ENCODE measurements at places on chromosomes 11 and 22.

DNA sequence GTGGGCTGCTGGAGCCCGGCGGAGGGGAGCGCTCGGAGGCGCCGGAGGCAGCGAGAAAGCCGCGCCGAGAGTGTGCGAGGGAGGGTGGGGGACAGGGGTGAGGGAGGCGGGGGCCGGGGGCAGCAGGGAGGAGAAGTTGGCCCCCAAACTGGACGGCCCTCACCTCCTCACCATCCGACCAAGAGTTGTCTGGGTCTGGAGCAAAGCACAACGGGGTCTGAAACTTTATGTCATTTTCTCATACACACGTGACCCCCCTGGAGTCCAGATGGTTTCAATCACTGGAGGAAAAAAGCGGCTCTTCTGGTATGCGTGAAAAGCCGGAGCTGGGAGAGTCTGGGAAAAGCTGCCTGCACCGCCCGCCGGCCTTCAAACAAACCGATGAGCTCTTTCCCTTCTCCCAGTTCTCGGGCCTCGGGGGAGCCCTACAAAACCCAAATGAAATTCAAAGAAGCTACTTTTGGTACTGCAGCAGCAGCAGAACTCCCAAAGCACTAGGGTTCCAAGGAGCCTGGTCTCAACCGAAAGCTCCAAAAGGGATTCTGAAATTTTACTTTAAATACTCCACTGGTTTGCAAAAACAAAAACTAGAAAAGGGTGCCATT lies 39.7 kb upstream of the AKIP1 start:
- DNase-seq: no peak

DNA sequence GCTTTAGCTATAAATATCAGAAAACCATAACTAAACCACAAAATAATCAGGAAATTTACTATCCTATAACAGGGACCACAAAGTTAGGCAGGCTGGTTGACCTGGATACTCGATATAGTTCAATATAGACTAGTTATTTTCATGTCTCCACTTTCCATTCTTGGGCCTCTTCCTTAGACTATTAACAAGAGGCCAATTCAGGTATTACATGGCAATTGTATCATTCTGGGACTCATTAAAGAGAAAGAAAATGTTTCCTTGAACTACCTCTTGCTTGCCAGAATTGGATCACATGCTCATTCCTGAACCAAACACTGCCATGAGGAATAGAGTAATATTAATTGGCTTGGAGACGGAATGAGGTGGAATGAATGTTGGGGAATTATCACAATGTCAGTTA lies 76.0 kb downstream of the EIF3M start:
- DNase-seq: no peak

DNA sequence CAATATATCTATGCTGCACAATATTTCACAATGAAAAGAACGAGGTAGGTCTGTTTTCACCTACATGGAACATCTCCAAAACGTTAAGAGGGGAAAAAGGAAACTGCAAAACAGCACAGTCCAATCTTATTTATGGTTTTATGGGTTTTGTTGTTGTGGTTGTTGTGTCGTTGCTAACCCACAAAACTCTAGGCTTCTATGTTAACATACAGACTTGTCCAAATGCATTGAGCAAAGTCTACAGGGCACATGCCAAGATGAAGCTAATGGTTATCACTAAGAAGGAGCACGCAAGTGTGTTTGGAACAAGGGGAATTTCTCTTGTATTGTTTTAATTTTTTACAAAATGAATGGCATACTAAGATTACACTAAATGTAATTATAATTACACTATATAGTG lies 48.6 kb downstream of the AHNAK start:
- DNase-seq: no peak

GRCh38 chr11:73454987-73455386 lies 78.8 kb downstream of the RELT start:
- DNase-seq: no peak

GRCh38 chr22:35380537-35381423 lies at the start of gene HMOX1:
TSS of gene HMOX1 (plus strand) at chr22:35381096. CDS start at chr22:35381174, 78 bp downstream.
- peak; percentile 49 for DNase-seq

- no peak for DNase-seq
Measured at GRCh38 chr11:129141748-129142523, 50.2 kb downstream of the ARHGAP32 start.

GRCh38 chr22:30302810-30303138 lies 13.5 kb upstream of the CASTOR1 start:
- DNase-seq: no peak

DNA sequence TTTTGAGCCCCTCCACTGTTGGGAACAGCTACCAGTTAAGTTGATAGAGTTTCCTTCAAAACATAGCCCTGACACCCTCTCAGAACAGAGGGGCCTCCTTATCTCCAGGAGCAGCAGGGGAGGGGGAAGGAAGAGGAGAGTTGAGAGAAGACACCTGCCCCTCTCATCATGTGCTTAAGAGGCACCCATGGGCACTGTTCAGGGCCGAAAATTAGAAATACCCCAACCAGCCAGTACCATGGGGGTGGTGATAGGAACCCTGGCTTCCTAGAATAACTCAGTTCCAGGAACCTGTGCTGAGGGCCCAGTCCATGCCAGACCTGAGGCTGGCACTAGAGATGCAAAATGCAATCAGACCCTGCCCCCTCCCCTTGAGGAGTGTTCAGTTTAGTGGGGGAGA lies 9.3 kb upstream of the GDPD5 start:
- DNase-seq: no peak

DNA sequence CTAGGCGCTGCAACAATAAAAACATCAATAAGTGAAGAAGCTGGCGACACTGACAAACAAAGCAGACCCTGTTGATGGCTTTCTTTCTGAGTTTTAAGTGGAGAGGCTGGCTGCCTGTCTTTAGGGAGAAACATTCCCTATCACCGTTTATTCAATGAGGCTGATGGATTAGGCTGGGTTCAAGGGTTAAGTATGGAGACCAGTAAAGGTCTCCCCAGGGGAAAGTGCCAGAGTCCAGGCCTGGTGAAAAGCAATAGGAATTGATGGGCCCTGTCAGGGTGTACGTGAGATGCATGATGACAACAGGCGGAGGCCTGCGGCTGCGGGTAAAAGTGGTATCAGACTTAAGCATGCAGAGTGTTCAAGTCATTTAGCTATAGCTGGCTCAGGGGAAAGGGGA lies 102.6 kb downstream of the ALX4 start:
- no peak for DNase-seq

- DNase-seq: no peak
Measured at GRCh38 chr11:73265853-73266645, 6.1 kb upstream of the P2RY6 start.

GRCh38 chr11:108160970-108161566 lies 39.7 kb downstream of the ACAT1 start:
- no peak for DNase-seq

- DNase-seq: no peak
Measured at GRCh38 chr22:44954149-44954548, 55.7 kb downstream of the PHF21B start.

DNA sequence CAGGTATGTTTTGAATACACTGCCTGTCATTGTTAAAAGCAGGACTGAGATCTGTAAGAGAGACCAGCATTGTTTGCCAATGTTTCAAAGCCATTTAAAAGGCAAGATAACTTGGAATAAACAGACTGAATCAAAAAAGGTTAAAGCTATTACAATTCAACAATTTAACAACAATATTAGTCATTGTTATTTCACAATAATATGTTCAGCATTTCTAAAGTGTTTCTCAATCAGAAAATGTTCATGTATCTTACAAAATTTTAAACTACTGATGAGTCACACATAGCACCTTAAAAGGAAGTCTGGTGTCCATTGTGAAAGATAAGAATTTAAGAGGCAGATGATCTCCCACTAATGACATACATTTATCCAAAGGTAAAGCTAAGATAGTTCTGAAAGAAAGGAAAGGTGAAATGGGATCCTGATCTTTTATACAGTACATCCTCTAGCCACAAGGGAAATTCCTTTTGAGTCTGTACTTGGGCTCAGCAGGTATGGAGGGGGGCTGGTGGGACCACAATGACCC lies 79.7 kb downstream of the MAML2 start:
- no peak for DNase-seq

GRCh38 chr11:78666675-78667160 lies 92.1 kb upstream of the NARS2 start:
- no peak for DNase-seq
